Astrocyte of the hippocampus (primary cell): ENCODE measurements at places on chromosomes 5 and 9.

DNA sequence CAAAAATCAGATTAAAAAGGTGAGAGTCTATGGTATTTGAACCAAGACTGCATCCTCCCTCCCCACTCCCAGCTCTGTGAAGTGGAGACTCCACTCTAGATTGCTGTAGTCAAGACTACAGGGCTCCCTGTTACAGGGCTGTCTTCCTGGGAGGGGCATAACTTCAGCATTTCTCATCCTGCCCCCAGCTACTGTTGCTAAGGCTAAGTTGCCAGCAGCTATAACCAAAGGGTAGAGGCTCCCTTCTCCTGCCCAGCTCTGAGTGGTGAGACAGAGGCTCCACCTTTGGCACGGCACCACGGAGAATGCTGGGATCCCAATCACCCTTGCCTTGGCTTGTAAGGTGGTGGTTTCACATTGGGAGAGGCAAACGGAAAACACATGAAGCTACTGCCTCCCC, 39.2 kb upstream of the GCNT4 start:
- DNase-seq, result no peak

DNA sequence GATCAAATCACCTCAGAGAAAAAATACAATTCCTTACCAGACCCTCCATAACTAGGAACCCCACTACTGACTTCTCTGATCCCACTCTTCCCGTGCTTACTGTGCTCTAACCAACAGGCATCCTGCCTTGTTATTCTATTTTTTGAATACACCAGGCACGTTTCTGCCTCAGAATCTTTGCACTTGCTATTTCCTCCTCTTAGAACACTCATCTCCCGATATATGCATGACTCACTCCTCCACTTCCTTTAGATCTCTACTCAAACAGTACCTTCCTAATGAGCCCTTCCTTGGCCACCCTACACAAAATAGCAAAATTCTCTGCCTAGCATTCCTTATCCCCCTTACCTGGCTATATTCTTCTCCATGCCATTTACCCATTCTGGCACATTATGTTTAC, 43.9 kb downstream of the MAPKAP1 start:
- DNase-seq, result peak; percentile 40

DNA sequence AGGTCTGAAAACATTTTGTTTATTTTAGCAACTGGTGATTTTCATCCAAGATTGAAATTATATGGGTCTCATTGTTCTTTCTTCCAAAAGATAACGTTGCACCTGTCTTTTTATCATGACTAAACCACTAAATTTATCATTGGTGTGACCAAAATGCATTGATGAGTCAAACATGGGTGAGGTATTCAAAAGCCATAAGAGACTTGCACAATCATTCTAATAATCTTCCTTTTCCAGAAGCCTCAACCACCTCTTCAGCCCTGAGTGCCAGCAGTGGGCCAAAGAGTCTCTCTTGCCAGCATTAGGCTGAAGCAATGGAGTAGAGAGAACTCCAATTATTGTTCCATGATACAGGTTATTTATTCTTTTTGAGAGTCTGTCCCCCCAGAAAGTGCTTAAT, 198.9 kb downstream of the LURAP1L start:
- no peak for DNase-seq

DNA sequence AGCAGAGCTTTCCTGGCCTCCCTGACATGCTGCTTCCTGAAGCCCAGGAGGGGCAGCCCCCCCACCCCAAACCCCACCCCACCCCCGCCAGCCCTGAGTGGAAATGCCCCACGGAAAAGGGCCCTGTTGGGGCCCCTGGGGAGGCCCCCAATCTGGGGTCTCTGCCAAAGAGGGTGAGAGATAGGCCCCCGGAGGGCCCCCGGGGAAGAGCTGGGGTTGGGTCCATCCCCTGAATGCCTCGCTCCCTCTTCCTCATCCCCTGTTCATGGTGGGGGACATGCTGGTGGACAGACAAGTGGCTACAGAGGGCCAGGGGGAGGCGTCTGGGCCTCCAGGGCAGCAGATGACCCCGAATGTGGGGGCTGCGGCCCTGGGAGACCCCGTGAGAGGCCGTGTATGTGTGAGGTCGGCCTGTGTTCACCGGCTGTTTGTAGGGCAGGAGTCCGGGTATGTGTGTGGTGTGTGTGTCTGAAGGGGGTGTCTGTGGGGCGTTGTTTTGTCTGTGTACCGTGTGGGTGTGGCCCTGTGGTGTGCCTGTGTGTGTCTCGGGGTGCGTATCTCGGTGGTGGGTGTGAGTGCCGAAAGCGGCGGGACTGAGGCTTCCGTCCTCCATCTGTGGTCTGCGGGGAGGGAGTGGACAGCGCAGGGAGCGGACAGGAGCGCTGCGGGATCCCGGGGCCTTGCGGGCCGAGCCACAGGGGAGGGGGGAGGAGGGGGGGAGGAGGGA, 11.3 kb downstream of the C9orf50 start:
- DNase-seq, result peak; percentile 71

DNA sequence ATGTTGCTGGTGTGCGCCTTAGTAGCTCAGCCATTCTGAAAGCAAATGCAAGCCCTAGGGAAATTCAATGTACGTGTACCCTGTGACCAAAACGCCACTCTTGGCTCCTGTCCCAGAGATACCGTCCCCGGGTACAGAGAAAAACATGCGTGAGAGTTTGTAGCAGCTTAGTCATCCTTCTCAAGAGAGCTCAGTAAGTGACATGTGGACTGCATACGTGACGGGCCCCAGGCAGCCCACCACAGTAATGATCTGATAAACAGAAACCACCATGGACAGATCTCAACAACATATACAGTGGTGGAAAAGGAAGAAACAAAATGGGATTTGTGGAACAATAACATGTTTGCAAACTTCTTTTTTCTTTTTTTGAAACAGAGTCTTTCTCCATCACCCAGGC, 45.1 kb downstream of the S1PR3 start:
- peak; percentile 43 for DNase-seq

DNA sequence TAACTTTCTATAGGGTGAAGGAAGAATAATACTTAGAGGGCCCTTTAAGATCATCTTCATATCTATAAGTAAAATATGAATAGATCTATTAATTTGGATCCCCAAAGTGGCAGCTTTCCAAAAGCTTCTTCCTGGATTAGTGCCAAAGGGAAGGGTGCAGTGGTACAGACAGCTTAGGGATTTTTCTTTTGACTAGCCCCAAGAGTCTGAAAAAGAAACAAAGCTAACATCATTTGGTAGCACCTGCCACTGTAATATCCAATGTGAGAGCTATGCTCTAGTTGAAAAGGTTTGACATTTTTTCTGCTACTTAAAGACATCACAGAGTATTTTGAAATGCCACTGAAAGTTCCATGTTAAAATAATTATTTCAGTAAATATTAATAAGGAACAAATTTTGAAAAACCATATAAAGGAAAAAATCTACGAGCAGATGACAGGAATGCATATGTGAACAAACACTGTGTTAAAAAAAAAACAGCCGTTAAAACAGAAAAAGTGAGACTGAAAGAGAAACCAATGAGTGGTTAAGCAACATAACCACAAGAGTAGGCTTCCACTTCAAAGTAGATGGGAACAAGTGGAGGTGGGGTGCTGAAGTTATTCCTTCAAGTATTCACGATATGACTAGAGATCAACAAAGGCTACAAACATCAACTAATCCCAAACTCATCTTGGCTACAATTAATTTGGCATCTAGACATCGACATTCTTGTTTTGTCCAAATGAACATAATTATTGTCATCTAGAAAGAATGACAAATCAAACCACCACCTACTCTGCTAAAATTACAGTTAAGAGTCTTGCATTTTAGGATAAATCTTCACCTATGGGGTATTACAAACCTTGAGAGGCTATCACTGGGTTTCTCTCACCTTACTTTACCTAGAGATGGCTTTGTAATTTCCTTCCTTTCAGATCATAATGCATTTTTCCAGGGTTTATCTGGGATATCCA, 137.5 kb downstream of the CPLANE1 start:
- DNase-seq, result peak; percentile 43

- DNase-seq, result no peak
Observed at GRCh38 chr5:22470408-22470807, 382.7 kb downstream of the CDH12 start.

DNA sequence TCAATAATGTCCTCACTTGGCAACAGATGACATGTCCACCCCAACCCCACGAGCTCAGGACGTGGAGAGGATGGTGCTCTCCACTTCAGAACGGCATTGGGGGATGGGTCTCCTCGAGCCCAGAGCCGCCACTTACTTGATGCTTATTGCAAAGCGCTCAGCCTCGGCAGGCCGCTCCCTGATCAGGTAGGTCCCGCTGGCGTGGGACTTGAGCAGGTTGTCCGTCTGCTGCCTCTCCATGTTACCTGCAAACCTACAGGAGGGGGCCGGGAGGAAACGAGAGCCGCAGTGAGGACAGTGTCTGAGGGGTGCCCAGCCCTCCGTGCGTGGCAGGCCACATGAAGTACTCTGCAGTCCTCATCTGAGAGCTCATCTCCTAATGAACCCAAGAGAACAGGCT, 36.6 kb upstream of the SARDH start:
- no peak for DNase-seq

DNA sequence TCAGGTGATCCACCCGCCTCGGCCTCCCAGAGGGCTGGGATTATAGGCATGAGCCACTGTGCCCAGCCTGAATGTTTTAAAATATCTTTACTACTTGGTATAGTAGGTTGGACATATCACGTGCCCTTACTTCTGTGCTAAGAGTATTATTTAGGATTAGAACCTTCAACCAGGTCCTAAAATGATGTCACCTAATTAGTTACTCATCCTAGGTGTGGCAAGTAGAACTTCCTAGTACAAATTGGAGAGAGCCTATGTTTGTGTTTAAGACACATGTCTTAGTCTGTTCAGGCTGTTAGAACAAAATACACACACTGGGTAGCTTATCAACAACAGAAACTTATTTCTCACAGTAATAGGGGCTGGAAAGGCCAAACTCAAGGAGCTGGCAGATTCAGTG, 51.5 kb downstream of the ZFAND5 start:
- no peak for DNase-seq

DNA sequence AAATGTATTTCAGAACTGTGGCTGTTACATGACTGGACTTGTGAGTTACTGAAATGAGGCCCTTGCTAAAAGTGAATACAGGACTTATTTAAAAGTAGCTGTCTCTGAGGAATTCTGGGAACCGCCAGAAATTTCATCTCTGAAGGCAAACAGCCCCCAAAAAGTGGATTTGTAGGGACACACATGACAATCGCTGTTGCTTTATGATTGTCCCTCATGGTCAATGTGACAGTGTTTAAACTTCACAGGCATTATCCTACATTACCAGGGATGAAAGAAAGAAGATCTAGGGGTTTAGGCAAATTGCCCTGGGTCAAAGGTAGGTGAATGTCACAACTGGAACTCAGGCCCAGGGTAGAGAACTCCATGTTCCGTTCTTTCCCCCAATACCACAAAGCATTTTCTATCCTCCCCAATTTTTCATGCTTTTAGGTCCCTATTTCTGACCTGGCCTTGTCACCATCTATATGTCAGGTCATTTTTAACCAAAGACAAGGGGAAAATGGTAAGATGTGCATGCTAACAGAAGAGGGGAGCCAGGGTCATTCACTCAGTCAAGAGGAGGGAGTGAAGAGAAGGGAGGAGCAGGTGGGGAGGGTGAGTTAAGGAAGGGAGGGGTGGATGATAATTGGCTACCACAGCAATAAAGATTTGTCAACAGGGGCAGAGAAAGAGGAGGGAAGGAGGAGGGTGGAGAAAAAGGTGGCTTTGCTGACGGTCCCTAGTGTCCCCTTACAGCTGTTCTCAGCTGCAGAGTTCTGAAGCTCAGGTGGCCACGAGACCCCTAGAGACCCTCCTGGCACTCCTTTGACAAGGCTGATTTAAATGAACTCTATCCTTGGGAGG, 57.8 kb upstream of the GLRX start:
- no peak for DNase-seq

- DNase-seq, result no peak
Observed at GRCh38 chr5:120449501-120449900, 14.6 kb upstream of the PRR16 start.

DNA sequence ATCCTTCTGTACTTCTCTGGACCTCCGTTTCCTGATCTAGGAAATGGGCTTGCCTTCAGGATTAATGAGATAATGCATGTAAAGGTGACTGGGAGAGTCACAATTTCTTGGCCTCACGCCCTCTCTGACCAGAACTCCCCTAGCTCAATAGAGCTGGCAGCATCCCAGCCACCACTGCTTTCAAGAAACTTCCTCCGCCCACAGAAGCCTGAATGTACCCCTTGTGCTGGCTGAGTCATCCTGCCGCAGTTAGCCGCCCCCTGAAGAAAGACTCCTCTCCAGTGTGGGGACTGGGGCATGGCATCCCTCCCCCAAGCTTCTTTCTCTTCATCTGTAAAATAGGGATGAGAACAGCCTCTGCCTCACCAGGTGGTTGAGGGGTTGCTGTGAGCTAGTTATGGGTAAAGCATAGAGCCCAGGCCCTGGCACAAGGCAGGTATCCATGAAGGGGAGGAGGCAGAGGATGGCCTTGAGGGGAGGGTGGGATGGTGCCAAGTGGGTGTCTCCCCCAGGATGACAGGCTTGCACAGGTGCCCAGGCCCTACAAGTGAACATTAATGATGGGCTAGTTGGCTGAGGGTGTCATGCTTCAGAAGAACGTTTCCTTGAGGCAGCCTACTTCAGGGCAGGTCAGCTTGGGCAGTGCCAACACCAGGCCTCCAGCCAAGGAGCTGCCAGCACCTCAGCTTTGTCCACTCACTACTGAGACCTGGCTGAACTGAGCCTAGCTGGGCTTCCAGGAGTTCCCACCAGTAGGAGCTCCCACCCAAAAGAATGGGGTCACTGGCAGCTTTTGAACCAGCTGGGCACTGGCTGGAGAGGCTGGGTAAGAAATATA, 3.4 kb downstream of the PDLIM4 start:
- DNase-seq, result peak; percentile 98

DNA sequence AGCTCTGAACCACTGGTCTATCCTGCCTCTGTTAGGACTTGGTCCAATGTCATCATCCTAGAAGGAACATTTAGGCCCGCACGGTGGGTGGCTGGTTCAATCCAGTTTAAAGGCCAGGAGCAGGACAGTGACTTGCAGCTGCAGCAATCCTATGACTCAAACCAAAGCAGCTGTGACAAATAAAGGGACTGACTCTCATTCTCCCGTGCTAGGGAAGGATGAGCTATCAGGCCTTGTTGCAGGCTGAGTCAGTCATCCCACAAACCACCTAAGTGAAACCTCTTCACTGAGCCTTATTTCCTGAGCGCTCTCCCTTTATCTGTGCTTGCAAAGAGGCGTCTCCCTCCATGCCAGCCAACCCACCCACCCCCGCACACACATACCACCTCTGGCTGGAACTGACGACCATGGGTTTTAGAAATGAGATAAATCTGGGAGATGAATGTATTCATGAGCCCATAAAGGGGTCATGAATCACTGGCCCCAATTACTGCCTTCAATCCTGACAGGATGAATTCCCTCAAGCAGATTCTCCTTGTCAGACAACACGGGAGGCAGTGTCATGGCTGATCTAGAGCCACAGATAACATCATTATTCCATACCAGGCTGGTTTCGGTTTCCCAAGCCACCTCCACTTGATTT, 93.4 kb downstream of the KCNIP1 start:
- DNase-seq, result peak; percentile 51

- no peak for DNase-seq
Observed at GRCh38 chr9:76245518-76245917, 148.7 kb downstream of the RFK start.

- no peak for DNase-seq
Observed at GRCh38 chr9:603126-603525, 238.4 kb upstream of the DMRT1 start.
